ENCODE measurements at places on chromosomes 4 and X.
A peak's percentile ranks its signal among the peaks of the same experiment; 100 is the strongest.

GRCh38 chr4:67896421-67897065 lies 12.7 kb upstream of the TMPRSS11D start:
- no peak for DNase-seq

DNA sequence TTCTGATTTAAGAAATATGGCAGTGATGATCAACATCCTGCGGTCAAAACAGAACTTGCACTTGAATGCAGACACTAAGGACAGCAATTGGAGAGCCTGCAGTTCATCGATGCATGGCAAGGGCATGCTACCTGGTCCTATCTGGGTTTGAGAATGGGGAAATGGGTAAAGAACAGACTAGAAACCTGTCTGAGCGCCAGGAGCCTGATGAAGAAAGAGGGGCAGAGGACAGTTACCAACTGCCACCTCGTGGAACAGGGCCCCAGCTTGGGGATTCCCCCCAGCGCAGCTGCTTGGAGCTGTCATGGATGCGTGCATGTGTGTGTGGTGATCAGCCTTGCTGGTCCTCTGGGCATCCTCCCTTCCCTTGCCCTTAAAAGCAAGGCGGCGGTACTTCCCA lies 30.2 kb upstream of the NKRF start:
- DNase-seq: no peak

GRCh38 chr4:80231180-80231579 lies 33.9 kb downstream of the PRDM8 start:
- no peak for DNase-seq

- DNase-seq: no peak
Observed at GRCh38 chr4:148030193-148030873, 298.4 kb downstream of the ARHGAP10 start.

DNA sequence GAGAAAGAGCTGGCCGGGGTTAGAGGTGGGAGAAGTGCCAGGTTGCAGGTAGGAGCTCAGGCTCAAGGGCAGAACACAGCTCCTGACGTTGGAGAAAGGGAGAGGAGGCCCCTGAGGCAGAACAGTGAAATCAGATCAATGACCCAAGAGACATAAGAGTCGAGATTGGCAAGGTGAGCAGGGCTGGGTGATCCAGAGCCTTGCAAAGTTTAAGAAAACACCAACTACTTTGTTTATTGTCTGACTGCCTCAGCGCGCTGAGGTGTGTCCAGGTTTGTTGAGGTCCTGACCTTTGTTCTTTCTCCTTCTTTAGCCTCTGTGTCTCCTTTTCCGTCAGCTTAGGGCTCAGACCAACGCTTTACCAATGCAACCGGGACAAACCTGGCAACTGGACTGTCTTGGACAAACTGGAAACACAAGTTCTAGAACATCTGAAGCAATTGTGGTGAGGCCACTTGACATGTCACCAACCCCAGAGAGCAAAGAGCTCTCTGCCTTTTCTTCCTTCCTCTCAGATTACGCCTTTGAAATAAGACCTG lies 28.3 kb downstream of the CHRNA9 start:
- no peak for DNase-seq

- no peak for DNase-seq
Observed at GRCh38 chr4:101331017-101331416, 16.3 kb downstream of the PPP3CA start.

DNA sequence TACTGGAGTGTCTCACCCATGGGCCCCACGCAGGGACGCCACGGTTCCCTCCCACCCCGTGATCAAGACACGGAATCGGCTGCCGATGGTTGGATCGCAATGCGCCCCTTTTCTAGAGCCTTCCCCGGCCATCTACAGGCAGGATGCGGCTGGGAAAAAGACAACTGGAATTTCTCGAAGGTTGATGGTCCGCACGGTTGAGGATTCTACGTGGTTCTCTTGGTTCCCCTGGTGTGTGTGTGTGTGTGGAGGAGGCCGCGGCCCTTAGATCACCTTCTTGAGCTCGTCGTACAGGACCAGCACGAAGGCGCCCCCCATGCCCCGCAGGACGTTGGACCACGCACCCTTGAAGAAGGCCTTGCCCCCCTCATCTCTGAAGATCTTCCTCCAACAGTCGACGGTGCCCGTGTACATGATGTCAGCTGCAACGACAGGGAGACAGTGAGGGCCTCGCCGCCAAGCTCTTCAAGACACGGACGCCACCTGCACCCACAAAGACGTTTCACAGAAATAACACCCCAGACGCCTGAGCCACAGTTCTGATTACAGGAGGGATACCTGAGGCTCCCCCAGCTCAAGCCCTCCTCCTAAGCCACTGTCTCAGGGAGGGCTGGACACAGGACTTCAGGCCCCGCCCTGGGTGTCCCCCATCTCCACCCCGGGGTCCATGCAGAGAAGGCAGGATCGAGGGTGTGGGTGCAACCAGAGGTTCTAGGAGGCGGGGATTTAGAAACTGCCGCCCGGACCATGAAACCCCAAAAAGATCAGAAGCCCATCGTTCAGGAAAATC lies 5.4 kb downstream of the SLC25A6 start:
- no peak for DNase-seq

- no peak for DNase-seq
Observed at GRCh38 chr4:143294710-143295275, 41.9 kb upstream of the GAB1 start.

DNA sequence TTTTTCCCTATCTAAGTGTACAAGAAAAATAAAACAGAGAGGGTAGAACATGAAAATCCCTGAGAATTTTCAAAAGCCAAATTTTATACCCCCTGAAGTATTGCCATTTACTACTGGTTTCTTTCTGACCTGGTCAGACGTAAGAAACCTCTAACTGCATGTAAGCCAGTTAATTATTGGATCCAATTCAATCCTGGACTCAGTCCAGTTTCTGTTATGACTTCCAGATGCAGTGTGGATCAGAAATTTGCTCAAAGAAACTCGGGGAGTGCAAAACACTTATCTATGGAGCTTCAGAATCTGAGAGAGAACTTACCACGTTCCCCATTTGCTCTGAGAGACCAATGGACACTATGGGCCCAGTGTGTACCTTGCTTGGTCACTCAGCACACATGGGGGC lies 383.5 kb downstream of the KLHL4 start:
- DNase-seq: no peak

GRCh38 chrX:154402622-154403127 lies 4.5 kb downstream of the RPL10 start:
- DNase-seq: no peak

GRCh38 chr4:22678940-22679854 lies 13.5 kb upstream of the GBA3 start:
- DNase-seq: no peak

DNA sequence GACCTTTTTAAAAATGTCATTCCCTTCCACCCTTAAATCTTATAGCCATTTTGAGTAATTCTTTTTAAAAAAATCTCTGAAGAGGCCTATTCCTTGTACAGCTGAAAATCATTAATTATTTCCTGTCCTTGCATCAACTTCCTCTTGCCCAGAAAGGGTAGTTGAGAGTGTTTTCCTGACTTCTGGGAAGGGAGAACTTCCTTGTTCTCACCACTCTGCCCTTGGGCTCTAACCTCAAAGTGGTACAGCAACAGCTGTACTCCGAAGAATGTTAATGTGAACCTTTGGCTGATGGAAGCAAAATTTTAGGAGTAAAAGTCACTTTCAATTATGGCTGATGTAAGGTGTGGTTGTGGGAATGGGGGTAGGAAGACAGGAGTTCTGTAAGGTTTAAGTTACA lies 15.1 kb upstream of the FABP2 start:
- DNase-seq: no peak

- DNase-seq: no peak
Observed at GRCh38 chr4:60223208-60223923, 976.8 kb upstream of the ADGRL3 start.

DNA sequence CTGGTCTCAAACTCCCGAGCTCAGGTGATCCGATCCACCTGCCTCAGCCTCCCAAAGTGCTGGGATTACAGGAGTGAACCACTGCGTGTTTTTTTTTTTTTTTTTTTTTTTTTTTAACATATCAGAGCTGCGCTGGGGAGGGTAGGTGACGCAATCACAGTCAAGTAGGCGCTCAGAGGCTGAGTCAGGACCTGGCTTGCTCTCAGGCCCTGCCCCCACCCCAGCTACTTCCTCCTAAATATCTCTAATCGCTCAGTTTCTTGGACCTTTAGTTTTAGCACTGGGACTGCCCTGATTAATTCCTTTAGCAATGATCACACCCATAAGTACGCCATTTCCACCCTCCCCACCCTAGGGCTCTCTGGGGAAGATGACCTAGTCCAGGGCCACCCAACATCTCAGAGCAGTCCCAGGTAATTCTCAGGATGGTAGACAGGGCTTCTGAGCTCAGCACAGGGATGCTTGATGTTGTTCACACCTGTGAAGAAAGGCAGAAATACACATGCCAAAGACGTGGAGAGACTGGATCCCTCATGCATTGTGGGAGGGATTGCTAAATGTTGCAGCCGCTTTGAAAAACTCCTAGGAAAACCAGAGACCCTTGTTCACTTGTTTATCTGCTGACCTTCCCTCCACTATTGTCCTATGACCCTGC lies 50.2 kb downstream of the DDX3X start:
- DNase-seq: peak; percentile 24

GRCh38 chrX:134171661-134172587 lies 65.1 kb upstream of the CCDC160 start:
- no peak for DNase-seq

DNA sequence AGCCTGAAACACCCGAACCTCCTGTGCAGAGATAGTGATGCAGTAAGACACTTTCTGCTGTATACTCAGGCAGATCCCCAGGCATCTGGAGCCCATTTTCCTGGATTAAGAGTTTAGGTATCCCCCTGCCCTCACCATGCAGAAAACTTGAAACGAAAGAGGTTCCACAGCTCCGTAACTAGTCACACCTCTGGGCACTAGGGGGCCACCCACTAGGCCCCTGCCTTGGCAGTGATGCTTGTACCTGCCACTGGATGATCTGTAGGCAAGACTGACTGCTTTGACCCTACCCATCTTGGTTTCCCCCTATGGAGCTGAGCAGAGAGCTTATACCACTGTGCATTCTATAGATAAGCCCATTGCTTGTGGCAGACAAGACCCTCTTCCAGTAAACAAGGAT lies 940.6 kb downstream of the PCDH19 start:
- DNase-seq: no peak

DNA sequence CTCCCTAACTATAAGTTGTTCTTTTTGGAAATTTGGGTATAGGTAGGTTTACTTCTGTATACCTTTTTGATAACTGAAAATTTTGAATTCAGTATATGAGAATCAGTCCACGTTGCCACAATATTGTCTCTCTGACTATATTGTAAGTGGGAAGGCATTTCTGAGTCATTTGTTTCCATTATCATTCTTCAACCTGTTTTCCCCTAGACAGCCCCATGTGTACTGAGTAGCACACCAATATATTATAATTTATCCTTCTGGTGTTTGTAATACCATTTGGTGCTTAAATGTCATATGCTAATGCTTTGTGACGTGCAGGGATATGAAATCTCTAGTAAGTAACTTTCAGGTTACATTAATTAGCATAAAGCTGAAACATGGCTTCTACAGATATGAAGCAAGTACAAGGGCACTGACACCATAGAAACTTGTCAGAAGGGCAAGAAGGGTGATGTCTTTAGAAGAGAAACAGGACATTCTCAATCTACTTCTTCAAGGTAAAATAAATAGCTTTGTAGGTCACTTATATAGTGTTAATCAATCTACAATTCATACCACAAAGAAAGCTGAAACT lies 27.7 kb downstream of the PAK3 start:
- no peak for DNase-seq

DNA sequence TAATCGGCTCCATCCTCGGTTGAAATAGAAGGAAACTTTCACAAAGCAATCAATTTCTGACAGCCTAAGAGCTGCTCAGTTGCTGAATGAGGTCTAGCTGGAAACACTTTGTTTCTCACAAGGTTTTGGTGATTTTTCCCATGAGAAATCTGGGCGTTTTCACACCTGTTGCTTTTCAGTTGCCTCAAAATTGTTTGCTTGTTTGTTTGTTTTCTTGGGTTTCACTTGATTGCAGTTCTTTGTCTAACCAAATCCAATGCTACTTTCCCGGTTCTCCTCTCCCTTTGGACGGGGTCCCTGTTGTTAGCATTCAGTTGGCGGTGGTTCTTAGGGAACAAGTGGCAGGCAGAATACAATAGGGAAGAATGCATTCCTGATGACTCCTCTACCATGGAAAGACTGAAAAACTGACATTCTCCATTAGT lies 135.5 kb downstream of the PALLD start:
- no peak for DNase-seq

- DNase-seq: no peak
Observed at GRCh38 chr4:20046931-20047677, 204.6 kb upstream of the SLIT2 start.

GRCh38 chr4:98890702-98891455 lies 38.1 kb downstream of the EIF4E start:
- DNase-seq: no peak

DNA sequence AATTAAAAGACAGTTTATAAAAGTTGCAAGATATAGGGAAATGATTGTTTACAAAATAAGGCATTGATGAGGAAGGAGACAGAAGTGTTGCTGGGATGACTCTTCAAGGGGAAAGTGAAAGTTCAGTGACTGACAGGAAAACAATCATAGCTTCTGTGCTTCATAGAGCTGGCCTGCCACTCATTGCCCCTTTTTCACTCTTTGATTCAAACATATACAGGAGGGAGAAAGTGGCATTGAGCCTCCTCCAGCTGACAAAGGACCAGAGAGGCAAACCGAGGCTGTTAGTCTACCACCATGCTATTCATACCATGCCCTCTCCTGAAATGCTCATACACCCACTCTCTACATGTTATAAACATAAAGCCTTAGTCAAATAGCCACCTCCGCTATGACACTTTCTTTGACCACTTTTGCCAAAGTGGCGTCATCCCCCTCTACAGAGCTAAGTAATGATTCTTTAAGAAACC lies 79.2 kb upstream of the ATOH1 start:
- DNase-seq: no peak

DNA sequence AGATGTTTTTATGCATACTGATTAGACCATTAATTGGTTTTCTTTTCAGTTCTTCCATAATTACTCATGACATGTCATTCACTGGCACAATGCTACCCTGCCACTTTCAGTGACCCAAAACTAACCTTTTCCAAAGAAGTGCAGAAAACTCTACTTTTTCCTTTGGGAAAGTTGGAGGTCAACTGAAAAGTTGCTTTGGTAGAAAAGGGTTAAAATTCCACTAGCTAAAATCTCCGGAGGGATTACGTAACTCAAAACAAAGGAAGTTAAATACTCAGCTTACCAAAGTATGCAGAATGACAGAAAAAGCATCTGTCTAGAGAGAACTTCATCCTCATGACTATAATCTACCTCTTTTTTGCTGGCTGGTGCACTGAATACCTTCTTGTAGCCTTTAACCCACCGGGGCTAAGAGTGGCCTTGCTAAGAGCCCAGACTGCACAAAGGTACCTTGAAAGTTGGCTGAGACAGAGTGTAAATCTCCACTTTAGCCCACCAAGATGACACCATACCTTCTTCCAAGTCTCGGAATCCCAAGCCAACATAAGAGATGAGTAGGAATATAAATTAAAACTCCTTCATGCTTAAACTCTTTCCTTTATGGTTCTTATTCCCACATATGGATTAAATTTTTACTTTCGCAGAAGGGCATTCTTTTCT lies 1099.5 kb upstream of the INTU start:
- no peak for DNase-seq

- no peak for DNase-seq
Observed at GRCh38 chr4:73856518-73856917, 3.4 kb downstream of the PF4V1 start.

GRCh38 chr4:165874072-165874790 lies 1.2 kb downstream of the TLL1 start:
- no peak for DNase-seq

- no peak for DNase-seq
Observed at GRCh38 chrX:41889317-41890025, 33.9 kb downstream of the CASK start.

- no peak for DNase-seq
Observed at GRCh38 chrX:97538745-97539144, 655.0 kb downstream of the RPA4 start.

GRCh38 chrX:45660477-45660876 lies 459.8 kb upstream of the DIPK2B start:
- no peak for DNase-seq

Measured in stimulated activated CD4-positive, alpha-beta T cell treated with anti-CD3 and anti-CD28 coated beads, Interleukin-1b, Interleukin-23, amount 100 ng/mL, for 1 hour (primary cell).